AG08396 (cell line): ENCODE measurements at places on chromosomes 4 and X.

- peak; percentile 29 for DNase-seq
These were observed 724 bp downstream of the THOC2 start for GRCh38 chrX:123731987-123732669.

- DNase-seq = no peak
These were observed 249.6 kb downstream of the OPHN1 start for GRCh38 chrX:68183612-68184214.

DNA sequence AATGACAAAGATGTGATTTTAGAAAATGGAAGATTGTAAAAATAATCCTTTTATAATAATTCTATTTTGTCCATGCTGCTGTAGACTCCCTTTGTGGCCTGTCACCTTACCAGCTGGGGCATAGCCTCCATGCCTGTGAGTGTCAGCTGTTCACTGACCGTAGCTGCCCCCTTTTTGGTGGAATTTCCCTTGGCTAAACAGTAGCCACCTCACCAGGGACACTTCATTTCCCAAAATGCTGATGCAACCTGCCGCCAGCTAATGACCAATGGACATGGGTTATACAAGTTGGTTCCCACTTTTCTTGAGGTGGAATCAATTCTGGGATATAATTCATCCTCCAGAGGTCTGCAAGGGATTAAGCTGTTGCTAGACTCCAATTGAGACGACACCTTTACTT is 368.4 kb downstream of the PRDM5 start:
- DNase-seq = no peak

GRCh38 chr4:105107095-105107856 is 39.4 kb upstream of the TET2 start:
- DNase-seq = no peak

DNA sequence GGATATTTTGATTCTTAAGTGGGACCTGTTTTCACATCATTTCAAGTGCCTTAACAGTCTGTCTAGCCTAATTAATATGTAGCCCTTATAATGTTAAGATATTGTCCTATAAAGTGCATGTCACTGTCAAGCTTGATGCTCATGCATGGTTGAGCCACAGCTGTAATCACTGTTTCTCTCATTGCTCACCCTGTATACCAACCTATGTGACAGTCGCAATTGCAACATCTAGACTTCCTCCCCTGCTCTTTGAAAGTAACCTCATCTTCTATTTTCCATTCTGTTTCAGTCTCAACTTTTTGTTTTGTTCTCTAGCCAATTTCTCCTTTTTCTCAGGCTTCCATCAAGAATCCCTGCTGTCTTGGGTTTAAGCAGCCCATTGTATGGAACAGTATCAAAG is 24.4 kb upstream of the MSL3 start:
- no peak for DNase-seq

DNA sequence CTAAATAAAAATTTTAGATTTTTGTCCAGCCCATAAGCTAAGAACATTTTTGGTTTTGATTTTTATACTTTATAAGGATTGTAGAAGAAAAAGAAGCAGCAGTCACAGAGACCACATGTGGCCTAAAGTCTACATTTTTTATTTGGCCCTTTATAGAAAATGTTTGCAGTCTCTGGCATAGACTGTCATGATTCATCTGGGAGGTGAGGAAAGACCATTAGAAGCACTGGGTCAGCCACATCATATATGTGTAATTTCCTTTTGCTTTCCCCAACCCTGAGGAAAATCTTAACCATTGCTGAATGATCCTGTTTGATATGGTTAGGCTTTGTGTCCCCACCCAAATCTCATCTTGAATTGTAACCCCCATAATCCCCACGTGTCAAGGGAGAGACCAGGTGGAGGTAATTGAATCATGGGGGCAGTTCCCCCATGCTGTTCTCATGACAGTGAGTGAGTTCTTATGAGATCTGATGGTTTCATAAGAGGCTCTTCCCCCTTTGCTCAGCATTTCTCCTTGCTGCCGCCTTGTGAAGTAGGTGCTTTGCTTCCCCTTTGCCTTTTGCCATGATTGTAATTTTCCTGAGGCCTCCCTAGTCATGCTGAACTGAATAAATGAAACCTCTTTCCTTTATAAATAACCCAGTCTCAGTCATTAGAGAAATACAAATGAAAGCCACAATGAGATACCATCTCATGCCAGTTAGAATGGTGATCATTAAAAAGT is 12.1 kb upstream of the COPS4 start:
- no peak for DNase-seq

GRCh38 chr4:30295652-30296051 is 424.5 kb upstream of the PCDH7 start:
- no peak for DNase-seq

GRCh38 chr4:52573551-52573950 is 85.5 kb downstream of the USP46 start:
- DNase-seq = no peak

GRCh38 chr4:180688480-180688879 is 1554.7 kb upstream of the TENM3 start:
- DNase-seq = no peak

- no peak for DNase-seq
These were observed 18.6 kb upstream of the CA5B start for GRCh38 chrX:15719324-15719968.

- no peak for DNase-seq
These were observed 26.0 kb downstream of the ADH4 start for GRCh38 chr4:99117876-99118693.

- no peak for DNase-seq
These were observed 74.3 kb upstream of the ANXA3 start for GRCh38 chr4:78477276-78477675.

- no peak for DNase-seq
These were observed 938.4 kb upstream of the FTHL17 start for GRCh38 chrX:32010212-32010611.

GRCh38 chr4:68348577-68348976 is 1.3 kb downstream of the YTHDC1 start:
- DNase-seq = no peak

DNA sequence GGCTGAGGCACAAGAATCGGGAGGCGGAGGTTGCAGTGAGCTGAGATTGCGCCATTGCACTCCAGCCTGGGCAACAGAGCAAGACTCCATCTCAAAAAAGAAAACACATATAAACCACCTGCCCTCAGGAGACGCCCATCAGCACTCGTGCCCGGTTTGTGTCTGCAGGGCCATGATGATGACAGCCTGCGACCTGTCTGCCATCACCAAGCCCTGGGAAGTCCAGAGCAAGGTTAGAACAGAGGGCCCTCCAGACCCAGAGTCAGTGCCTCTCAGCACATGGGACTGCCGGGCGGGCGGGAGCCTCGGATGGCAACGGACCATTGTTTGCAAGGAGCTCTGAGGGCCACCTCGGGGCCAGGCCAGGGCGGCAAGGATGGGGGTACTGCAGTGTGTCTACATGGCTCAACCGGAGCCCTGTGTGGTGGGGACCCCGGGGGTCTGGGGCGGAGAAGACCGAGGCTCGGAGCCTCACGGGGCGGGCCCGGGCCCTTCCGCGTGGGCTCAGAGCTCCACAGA is 9.3 kb downstream of the ATP5ME start:
- no peak for DNase-seq

DNA sequence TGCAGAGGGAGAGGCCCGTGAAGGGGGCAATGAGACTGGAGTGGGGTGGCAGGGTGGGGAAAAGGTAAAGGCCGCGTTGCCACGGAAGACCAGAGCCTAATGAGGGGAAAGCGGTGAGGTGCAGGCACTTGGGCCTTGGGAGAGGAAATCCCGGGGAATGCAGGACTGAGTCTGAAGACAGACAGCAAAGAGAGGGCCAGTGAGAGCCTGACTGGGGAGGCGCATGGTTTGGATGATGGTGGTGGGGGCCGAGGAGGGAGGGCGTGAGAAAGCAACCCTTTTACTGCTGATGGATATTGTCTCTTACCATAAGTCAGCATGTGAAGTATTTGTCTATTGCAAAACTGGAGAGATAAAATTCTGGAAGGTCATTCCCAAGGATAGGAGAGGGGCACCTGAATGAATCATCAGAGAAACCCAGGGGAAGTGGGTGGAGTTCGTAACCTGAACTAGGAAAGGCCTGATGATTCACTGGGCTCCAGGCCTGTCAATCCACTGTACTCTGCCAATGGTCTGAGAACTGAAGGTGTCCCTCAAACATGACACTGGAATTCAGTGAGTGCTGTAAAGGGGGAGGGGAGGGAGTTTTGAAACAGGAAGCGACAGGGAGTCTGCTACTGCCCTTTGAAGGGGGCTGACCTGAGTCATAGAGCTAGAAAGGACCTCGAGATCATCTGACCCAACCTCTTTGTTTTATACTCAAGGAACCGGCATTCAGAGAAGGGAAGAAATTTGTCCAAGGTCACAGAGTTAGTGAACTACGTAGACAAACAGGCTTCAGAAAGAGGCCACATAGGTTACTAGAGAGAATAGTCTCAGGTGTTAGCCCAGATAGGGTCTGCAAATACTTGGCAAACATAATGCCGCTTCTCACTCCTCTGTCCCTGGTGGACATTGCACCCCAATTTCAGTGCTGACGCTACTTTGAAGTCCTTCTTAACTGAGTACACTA is 52.2 kb downstream of the NALF2 start:
- DNase-seq = no peak

GRCh38 chr4:89797117-89797516 is 39.8 kb downstream of the SNCA start:
- peak; percentile 2 for DNase-seq

DNA sequence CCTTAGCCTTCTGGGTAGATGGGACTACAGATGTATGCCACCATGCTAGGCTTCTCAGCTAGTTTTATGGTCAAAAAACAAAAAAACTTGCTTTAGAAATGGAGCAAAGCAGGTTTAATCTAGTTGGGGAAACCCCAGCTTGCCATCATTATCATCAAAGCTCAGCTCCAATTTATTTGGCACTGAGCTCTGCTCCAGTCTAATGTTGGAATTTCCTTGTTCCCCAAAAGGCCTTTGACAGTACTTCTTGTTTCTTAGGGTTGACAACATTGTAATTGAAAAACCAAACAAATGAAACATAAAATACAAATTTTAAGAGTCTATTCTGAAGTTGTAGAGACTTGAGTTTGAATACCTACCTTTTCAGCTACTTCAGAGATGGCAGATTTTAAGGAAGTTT is 48.0 kb downstream of the MRPL1 start:
- no peak for DNase-seq

- peak; percentile 16 for DNase-seq
These were observed at the start of gene ART3 for GRCh38 chr4:76074468-76074867. Gene ART3, plus strand, starts transcription at chr4:76074709. Its CDS starts 1,181 bp downstream, at chr4:76075890.

DNA sequence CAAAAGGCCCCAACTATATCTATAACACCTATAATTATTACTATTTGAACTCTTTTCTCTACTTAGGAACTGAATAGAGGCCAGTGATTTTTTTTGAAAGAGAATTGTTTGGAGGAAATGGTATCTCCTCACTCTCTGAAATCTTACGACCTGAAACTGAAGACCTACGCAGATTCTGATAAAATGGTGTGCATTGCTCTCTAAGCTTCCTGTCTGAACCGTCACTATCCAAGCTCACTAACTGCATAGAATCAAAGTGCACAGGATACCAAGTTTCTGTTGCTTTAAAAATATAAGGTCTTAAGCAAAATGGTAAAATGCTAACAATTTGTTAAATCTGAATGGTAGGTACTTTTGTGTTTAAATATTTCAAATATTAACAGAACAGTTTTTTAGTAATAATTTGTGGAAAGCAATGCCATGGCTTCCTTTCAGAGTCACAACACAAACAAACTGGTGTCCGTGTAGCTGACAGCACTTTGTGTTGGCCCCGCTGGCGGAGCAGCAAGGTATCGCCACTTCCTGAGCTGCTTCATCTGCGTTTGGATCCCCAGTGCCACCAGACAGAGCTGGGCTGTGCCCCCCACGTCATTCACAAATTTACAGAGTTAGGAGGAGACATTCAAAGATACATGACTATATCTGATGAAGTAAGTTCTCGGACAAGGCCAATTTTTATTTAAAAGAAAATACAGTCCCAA is 313.9 kb downstream of the FBXW7 start:
- no peak for DNase-seq

DNA sequence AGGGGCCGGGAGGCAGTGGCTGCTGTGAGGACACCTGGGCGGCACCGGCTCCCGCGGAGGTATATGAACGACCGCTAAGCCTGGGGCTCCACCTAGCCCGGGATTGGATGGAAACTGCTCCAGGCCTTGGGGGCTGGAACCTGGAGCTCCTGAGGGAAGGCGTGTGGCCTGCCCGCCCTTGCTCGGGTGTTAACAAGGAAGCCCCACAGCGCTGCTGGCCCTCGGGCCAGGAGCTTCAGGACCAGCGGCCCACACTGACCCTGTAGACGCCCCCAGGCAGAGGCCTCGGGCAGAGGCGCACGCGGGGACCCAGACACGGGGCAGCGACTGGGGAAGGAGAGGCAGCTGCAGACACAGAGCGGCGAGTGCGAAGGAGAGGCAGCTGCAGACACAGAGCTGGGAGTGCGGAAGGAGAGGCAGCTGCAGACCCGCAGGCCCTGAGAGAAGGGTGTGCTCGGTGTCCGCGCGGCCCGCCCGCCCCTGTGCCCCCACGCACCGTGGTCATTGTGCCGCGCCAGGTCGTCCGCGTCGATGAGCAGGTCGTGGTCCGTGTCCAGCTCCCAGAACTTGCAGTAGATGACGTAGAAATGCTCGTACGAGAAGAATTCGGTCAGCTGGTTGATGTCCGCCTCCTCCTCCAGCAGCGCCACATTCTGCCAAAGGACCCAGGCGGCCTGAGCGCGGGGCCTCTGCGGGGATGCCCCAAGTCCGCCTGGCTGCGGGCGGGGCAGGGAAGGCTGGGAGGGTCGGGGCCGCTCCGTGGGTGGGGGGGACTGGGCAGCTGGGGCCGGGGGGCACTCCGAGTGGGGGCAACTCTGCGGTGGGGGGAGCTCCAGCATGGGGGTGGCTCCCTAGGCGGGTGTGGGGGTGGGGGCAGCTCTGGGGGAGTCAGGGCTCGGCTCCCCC is 26.7 kb upstream of the GTPBP6 start:
- no peak for DNase-seq
